ENCODE measurements at places on chromosomes 6 and 20.

DNA sequence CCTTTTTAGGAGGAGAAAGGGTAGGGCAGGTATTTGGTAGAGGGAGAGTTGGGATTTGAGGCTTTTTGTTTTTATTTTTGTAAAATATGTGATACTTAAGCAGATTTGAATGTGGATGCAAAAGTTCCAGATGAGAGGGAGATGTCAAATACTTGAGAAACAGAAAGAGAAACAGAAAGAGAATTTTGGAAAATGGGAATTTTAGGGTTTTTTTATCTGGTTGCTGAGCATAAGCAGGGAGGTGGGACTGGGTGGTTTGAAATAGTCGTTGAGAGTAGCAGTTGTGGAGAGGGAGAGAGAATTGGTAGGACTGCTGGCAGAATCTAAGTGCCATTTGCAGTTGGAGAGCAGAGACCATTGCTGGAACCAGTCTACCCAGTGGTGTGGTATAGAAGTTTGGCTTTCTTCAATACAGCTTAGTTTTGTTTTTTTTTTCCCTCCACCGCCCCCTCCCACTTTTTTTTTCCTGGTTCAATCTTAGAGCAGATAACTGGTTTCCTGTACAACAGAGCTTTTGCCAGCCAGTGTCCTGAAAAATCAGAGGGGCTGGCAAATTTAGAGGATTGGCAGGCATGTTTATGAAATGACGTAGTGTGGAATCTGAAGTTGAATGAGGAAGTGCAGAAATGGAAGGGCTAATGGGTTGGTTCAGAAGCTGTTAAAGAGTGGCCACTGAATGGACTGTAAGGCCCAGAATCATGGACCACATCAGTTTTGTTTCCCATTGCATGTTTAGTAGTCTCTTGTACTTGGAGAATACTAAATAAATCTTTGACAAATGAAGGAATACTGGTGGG is 68.7 kb downstream of the ATRN start:
- DNase-seq = no peak

GRCh38 chr6:28864326-28864923 is 59.4 kb downstream of the TRIM27 start:
- no peak for DNase-seq

DNA sequence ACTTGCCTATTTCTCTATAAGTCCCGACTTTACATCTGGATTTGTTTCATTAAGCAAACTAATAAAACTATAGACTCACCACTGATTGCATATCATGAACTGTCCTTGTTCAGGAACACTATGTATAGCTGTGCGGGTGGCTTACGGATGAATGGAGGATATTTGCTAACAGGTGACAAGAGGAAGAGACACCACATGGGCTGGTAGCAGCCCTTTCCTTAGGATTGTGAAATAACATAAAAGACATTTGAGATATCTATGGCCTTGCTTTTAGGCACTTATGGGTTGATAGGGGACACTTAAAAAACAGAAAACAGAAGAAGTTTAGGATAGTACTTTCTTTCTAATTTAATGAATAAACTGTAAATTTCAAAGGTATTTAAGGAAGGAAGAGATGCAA is 5.0 kb upstream of the CAP2 start:
- DNase-seq = no peak

- no peak for DNase-seq
Measured at GRCh38 chr6:169689287-169689686, 12.5 kb downstream of the WDR27 start.

DNA sequence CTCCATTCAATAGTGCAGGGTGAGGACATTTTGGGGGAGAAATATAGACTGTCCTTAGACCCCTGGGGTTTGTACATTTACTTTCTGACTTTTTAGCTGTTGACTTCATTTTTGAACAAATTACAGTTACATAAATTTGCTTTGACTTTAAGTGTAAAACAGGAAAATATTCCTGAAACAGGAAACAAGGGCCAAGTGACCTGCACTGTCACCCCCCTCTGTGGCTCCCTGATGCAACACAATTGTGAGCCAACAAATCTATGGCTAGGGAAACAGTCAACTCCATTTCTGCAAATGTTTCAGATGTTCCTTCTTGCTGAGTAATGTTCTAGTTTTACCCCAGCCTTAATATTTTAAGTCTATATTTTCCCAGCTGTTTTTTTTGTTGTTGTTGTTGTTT is 39.8 kb downstream of the HLA-A start:
- DNase-seq = no peak

DNA sequence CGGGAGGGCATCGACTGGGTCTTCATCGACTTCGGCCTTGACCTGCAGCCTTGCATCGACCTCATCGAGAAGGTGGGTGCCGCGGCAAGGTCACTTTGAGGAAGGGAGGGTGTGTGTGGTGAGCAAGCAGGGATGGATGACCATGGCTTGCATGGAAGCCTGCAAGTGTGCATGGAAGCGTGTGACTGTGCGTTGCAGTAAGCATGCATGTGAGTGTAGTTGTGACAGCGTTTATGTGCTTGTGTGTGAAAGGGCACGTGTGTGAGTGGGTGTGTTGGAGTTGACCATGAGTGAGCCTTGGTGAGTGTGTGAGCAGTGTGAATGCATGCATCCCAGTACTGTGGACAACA is 32.5 kb downstream of the MYH7B start:
- DNase-seq = no peak

DNA sequence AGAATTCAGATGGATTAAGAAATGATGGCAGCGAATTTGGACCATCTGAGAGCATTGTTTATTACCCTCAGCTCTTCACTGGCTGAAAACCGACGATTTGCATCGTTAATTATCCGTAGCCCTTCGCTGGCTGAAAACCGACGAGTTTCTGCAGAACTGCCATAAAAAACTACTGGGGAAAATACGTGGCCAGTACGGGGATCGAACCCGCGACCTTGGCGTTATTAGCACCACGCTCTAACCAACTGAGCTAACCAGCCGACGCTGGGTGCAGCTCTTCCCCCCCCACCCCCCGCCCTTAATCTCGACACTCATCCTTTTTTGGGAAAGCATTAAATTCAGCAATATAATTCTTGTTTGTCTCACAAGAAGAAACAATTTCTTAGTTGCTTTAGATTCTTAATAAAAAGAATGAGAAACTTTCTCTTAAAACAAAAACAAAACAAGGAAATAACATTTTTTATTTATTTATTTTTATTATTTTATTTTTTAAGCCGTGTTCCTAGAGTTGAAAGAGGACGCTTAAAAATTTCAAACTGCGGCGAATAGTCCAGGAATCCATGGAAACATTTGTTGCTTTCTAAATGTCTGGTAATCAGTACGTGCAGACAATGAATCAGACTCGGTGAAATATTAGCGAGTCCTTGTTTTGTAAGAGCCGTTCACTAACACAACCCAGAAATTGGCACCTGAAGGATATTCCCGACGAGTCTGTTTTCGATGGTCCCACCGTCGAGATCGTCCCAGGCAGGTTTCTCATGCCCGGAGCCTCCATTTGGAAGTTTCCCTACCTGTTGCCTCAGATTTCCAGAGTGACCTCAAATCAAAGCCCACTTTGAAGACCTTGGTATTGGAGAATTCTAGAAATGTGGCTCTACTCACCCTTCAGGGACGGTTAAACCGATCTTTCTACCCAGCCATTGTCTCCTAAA is 27.8 kb downstream of the PRSS16 start:
- no peak for DNase-seq

DNA sequence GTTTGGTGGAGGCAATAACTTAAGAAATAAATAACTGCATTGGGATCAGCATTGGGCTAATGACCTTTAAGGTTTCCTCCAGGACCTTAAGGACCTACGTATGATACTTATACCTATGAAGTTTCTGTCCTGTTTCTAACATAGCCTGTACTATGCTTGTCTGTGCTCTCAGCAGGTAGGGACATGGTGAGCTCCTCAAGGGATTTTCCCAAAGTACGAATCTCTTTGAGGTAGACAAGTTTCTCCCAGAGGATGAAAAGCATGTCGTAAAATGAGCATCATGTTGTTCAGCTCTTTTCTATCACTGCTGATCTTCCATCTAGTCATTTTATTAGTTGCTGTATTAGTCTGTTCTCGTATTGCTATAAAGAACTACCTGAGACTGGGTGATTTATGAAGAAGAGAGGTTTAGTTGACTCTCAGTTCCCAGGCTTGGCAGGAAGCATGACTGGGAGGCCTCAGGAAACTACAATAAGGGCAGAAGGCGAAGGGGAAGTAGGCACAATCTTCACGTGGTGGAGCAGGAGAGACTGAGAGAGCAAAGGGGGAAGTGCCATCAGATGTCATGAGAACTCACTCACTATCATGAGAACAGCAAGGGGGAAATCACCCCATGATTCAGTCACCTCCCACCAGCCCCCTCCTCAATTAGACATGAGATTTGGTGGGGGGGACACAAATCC is 77.8 kb upstream of the TGM3 start:
- DNase-seq = peak; percentile 75

DNA sequence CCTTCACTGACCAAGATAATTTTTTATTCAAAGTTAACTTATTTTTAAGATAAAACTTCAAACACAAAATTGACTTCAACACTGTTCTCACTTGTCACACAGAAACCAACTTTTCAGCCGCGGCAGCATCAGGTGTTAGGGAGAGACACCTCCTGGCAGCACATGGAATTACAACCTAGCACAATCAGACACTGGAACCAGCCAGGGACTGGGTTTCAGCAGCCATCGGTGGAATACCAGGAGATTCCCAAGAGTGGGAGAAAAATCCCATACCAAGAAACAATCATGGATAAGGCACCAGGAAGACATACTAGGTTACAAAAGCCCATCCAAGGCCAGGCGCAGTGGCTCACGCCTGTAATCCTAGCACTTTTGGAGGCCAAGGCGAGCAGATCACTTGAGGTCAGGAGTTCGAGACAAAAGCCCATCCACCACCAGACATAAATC is 70.0 kb downstream of the SNX5 start:
- DNase-seq = peak; percentile 58

GRCh38 chr6:14992382-14992781 is 253.5 kb upstream of the JARID2 start:
- no peak for DNase-seq

DNA sequence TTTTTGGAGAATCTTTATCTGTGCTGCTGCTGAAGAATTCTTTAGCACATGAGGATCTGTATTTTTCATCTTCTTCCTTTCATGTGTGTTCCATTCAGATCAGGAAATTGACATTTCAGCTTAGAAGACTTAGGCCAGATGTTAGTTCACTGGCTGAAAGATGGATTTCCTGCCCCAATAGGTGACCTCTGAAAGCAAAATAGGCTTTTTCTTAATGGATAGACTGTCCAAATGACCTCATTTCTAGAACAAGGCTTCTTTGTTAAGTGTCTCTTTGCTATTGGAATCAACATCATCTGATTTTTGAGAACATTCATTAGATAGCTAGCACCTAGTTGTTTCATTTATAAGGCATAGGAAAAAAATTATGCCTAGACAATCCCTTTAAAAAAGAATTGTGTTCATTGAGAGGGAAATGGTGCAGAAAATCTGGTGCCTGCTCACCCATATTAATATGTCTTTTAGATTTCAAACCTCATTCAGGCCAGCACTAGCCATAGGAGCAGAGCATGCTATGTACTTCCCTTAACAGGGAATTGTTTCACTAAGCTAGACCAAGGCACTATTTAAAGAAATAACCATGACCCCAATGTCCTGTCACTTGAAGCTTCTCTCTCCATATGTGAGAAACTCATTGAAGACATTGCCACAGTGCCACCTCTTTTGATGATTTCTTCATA is 13.6 kb upstream of the SASH1 start:
- DNase-seq = no peak

DNA sequence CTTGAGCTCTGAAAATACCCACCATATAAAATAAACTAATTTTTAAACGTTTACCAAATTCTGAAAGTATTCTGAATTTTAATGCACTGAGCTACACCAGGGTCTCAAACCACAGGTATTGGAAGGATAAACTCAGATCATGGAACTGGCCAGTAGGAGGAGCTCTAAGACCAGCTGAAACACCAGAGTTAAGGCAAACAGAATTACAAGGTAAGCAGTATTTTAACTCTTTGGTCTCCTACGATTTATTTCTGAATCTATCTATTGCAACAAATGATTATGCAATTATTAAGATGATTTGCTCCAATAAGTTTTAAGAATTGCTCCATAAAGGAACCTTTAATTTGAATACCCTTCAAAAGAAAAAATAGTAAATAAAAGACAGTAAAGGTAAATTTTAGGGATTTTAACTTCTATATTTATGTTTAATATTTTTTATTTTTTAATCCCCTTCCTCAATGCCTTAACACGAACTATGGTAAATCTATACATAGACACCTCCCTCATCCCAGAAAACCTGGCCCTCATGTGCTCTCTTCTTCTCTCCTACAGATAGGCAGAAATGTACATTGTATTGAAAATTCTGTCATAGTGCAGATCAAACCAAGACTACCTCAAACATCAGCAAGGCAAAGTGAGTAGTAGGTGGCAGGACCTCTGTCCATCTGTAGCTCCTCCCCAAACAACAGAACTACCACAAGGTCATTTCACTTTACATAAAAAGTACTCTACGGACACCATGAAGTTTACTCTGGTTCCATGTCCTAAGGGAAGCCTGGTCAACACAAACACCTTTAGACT is 58.4 kb downstream of the SMLR1 start:
- peak; percentile 65 for DNase-seq

DNA sequence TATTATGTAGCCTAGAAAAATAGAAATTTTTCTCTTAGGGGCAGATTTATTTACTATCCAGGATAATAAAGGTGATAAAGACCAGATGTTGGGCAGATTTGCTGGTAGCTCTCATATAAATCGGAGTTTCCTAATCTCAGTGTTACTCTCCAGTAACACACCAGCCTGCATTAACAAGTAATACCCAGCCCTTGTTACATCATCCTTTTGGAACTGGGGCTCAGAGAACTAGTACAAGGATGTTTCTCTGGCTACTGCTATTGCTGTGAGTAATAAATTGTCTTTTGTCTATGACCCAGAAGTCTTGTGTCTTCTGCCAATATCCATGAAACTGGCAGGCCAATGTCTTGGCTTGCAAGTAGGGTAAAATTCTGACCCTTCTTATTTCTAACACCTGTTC is 16.8 kb downstream of the TPD52L1 start:
- no peak for DNase-seq

DNA sequence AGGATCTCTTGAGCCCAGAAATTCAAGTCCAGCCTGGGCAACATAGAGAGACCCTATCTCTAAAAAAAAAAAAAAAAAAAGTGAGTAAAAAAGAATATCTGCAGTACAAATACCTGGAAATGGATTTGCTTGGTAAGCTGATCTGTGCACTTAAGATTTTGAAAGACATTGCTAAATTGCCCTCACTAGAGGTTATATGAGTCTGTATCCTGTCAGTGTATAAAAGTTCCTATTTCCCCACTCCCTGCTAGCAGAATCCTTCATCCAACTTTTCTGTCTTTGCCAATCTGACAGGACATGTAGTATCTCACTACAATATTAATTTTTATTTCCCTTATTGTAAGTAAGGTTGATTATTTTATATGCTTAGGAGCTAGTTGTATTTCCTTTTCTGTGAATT is 36.1 kb downstream of the BICRAL start:
- no peak for DNase-seq

GRCh38 chr6:33405386-33405940 is 5.4 kb upstream of the PHF1 start:
- DNase-seq = no peak

DNA sequence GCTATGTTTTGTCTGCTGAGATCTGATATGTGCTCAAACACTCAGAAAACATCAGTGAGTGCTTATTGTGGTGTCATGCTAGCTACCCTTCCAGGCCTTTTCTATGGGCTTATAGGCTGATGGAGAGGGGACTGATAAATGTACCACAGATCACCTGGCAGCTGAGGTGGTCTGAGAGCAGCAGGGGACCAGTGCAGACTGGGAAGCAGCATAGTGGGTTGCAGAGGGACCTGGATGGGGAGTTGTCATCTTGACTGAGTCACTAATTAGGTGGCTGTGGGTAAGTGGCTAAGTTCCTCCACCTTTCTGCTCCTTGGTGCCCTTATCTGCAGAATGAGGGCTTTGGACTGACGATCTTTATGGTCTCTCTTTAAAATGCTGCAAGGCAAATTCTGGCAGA is 2.8 kb downstream of the TMEM200A start:
- no peak for DNase-seq

All from CD4-positive, alpha-beta T cell treated with Interleukin-15 for 1 hour (primary cell).